Activated T-cell treated with anti-CD3 and anti-CD28 coated beads, Interleukin-2, amount 50 U/mL, for 1 hour (primary cell): ENCODE measurements at places on chromosomes 1 and 21.

- DNase-seq = no peak
These were observed 21.1 kb downstream of the FYB2 start for GRCh38 chr1:56798053-56798471.

GRCh38 chr1:33094971-33095604, 14.1 kb downstream of the AZIN2 start:
- DNase-seq = no peak

- DNase-seq = no peak
These were observed 64.0 kb upstream of the RGS21 start for GRCh38 chr1:192252776-192253175.

DNA sequence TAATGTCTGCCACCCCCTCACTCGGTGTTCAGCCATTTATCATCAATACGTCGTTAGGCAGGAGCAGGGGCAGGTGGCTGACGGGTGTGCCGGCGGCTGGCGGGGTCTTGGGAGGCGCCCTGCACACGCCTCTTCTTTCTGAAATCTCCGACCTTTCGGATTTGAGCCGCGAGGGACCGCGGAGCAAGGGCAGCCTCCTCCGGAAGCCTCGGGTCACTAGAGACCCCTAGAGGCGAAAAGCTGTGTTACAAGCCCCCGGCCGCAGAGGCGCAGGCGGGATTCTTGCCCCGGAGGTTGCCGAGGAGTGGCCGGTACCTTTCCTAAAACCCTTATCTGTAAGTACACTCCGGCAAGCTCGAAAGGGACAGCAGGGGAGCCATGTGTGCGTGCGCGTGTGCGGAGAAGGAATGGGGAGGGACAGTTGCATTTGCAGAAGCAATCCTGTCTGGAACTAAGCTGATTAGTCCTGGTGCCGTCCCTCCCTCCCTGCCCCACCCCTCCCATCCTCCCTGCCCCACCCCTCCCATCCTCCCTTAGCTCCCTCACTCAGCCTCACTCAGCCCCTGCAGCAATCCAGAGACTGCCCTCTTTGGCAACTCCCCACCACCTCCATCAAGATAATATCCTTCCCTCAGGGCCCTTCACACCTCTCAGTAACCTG, 11.0 kb downstream of the BRINP2 start:
- no peak for DNase-seq

DNA sequence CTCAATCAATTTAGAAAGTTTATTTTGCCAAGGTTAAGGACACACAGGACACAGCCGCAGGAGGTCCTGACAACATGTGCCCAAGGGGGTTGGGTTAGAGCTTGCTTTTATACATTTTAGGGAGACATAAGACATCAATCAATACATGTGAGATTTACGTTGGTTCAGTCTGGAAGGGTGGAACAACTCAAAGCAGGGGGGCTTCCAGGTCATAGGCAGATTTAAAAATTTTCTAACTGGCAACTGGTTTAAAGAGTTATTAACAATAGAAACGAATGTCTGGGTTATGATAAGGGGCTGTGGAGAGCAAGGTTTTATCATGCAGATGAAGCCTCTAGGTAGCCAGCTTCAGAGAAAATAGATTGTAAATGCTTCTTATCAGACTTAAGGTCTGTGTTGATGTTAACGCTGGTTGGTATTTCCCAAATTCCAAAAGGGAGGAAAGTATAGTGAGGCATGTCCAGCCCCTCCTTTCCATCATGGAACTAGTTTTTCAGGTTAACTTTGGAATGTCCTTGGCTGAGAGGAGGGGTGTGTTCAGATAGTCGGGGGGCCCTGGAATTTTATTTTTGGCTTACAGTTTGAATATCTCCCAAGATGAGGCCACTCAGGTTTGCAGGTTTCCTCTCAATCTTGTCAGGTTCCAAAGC, 31.0 kb upstream of the TGFBR3 start:
- no peak for DNase-seq

- peak; percentile 16 for DNase-seq
These were observed 45.4 kb upstream of the PCBP3 start for GRCh38 chr21:45598109-45598508.

- no peak for DNase-seq
These were observed 95.3 kb upstream of the TMEM51 start for GRCh38 chr1:15058261-15058660.

- no peak for DNase-seq
These were observed 18.1 kb upstream of the IRF2BP2 start for GRCh38 chr1:234628089-234628488.
